ENCODE measurements at places on chromosomes 1 and 21. TPM values are rescaled to one million over a fixed set of nuclear protein-coding genes. Genes with fewer than 3 reads are reported as not detected.

KAZN gene
- 3.3 TPM for total RNA-seq

CXADR gene
- 1.2 TPM for total RNA-seq

RGL1 gene
- 25.3 TPM for total RNA-seq

TSPEAR gene
- not detected for total RNA-seq

PIK3C2B gene
- 4.3 TPM for total RNA-seq

DHRS3 gene
- total RNA-seq = 52.5 TPM

ILDR2 gene
- under 0.01 TPM for total RNA-seq

Data from smooth muscle cell of trachea (primary cell).